Activated effector memory CD4-positive, alpha-beta T cell treated with Interleukin-2 at 50 U/mL for 16 hours (primary cell): ENCODE measurements at places on chromosomes 6 and 20.

DNA sequence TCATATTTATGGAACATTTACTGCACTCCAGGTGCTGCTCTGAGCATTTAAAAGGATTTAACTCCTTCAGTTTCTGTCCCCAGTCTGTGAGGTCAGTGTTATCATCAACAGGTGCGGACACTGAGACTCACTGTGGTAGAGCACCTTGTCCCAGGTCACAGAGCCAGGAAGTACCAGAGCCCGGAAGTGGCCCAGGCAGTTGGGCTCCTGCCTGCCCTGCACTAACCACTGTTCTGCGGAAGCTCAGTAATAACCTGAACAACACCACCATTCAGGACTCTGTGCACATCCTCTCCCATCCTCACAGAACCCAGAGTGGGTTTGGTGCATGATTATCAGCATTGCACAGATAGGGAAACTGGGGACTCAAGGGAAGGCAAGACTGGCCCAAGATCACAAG, 16.8 kb upstream of the SIRPG start:
- DNase-seq: peak; percentile 47

DNA sequence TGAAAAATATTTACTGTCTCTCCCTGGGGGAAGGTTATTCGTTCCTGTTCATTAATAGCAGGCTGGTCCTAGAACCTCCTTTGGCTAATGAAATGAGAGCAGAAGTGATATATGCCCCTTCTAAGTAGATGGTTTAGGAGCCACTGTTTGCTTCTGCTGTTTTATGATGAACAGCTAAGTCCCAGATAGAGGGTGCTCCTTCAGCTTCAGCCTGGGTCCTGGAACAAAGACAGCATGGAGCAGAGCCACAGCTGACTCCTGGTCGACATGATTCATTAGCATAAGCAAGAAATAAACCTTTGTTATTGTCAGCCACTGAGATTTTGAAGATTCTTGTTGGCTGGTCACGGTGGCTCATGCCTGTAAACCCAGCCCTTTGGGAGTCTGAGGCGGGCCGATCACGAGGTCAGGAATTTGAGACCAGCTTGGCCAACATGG, 47.8 kb upstream of the ARMC2 start:
- no peak for DNase-seq

GRCh38 chr20:2197166-2197565, 95.5 kb downstream of the STK35 start:
- DNase-seq: no peak

DNA sequence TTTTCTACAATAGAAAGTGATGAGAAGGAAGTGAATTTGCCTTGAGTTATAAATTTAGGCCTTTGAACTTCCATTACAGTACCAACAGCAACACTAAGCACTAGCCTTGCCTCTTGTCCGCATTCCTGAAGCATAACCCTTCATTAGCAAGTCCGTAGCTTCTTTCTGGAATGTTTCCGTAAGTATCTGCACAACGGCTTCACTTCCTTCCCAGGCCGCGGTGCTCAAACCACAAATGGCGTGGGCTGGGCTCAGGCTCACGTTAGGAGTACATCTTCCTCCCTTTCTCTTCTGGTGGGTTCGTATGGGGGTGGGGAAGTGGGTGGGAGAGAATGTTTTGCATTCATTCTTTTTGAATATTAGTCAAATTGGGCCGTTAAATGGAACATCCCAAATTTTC, 193.8 kb upstream of the SNX9 start:
- no peak for DNase-seq

DNA sequence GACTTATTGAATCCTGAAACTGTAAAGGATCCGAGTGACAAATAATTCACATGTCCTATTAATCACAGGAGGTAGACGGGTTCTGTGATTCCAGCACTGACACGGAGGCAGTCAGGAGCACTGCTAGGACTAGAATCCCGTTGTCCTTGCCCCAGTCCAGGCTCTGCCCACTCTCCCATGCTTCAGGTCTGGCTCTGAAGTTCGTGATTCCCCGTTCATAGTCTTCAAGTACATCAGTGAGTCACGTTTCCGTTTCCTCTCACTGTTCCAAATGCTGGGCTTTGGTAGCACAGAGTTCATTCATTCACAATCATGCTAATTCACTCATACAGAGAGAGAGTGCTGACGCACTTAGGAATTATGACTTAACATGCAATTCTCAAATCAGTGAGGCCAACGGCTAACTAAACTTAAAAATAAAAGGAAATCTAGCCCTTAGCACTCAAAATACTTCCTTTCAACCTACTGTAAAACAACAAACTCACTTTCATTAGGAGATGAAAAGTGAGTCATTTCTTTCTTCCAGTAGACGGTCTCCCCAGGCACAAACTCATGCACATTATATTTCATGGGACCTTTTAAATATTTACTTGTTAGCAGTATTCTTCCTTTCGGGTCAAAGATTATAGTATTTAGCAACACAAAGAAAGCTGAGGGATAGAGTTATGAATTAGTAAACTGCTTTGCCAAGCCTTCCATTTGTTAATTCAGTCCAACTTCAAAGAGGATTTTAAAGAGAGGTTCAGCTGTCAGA, 94.0 kb upstream of the NHSL1 start:
- DNase-seq: no peak

DNA sequence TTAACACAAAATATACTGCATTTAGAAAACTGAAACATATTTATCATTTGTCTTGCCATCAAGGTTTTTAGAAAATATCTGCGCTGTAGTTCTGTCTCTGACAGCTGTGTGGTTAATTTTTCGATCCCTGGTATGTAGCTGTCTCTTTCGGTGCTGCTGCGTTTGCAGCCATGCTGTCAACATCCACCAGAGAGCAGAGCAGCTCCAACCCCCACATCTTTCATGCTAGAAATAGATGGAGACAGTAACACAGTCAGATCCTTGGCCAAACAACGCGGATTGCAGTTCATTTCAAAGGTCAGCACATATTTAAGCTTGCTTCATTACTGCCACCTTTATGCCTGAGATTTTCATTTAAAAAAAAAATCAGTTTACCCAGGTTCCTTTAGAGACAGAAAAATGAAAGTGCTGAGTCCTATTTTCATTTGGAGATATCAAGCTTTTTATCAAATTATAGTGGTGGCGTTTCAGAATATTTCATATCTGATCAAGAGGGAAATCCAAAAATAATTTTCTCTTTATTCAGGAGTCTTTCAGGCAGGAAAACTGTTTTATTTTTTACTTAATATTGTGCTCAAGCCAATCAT, 157.7 kb upstream of the MMS22L start:
- DNase-seq: no peak

- DNase-seq: peak; percentile 81
Measured at GRCh38 chr6:44223319-44224028, at the start of gene SLC29A1. Gene SLC29A1 (plus strand): TSS chr6:44223595. CDS start chr6:44227314, 3,719 bp downstream.

- DNase-seq: no peak
Measured at GRCh38 chr6:111661541-111662061, 55.9 kb upstream of the TRAF3IP2 start.

GRCh38 chr6:28336284-28337120, 554 bp upstream of the ZSCAN31 start:
- DNase-seq: no peak

DNA sequence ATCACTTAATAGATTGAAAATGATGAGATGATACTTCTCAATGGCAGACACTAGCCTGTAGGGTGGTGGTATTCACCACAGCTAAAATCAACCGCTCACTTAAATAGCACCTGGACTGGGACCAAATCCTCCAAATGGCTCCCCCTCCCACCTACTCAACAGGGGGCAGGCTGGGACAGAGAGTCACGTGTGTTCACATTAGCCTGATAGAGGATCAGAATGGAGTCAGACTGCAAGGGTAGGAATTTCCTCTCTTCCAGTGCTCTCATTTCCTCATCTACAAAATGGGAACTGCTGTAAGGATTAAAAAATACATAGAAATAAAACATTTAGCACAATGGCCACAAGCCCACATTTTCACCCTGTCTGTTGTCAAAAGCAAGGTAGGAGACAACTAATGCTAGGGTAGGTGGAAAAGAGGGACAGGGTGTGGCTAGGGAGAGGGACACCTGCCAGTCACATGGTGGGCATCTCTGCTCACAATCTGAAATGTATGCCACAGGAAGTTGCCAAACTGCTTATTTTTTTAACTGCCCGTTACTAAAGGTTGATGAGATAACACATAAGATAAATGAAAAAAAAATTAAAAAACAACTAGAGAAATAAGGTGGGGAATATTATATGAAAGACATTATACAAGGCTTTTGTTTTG, 55.3 kb downstream of the BACH2 start:
- DNase-seq: no peak

GRCh38 chr20:41670631-41671030, 52.5 kb upstream of the CHD6 start:
- DNase-seq: no peak

DNA sequence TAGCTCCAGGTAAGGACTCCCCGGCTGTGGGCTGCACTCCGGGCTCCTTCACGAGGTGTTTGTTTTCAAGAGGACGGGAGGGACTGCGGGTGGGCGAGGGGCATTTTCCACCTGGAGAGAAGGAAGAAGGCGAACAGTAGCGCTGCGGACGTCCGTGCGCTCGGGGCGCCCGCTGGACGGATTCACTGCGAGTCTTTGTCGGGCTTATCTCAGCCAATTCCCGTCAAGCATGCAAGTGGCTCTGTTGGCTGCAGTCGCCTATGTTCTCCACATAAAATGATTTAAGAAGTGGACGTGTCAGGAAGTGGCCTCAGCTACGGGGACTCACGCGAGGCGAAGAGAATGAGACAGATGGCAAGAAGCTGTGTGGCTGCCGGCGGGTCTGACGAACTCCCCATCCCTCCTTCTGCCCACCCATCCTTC, 332 bp downstream of the GRIK2 start:
- DNase-seq: no peak

- DNase-seq: no peak
Measured at GRCh38 chr20:9072861-9073500, 4.1 kb downstream of the PLCB4 start.

DNA sequence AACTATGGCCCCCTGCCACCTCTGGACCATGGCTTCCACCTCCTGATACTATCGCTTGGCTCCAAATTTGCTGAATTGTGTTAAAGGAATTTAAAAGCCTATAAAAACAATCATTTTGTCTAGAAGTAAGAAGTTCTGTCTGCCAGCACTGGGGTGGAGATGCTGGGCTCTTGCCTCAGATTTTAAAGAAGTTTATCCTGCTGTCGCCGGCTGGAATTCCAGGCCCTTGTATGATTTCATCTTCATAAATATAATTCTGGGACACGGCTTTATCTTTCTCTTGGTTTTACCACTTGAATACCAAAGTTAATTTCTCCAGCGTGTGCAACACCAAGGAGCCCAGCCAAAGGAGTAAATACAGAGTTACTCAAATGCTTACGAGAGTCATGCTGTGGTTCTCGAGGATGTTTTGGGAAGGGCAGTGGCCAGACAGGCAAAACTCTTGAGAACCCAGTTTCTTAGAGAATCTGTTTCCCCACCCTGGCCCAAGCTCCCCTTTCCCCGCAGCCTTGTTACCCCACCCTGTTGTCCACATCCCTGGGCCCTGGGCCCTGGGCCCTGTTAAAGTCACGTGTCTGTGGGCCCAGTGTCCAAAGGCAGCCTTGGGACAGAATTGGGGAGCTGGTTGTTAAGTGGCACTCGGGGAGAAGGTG, 31.9 kb downstream of the C6orf89 start:
- DNase-seq: no peak

- DNase-seq: no peak
Measured at GRCh38 chr6:93523365-93523764, 104.0 kb upstream of the EPHA7 start.

DNA sequence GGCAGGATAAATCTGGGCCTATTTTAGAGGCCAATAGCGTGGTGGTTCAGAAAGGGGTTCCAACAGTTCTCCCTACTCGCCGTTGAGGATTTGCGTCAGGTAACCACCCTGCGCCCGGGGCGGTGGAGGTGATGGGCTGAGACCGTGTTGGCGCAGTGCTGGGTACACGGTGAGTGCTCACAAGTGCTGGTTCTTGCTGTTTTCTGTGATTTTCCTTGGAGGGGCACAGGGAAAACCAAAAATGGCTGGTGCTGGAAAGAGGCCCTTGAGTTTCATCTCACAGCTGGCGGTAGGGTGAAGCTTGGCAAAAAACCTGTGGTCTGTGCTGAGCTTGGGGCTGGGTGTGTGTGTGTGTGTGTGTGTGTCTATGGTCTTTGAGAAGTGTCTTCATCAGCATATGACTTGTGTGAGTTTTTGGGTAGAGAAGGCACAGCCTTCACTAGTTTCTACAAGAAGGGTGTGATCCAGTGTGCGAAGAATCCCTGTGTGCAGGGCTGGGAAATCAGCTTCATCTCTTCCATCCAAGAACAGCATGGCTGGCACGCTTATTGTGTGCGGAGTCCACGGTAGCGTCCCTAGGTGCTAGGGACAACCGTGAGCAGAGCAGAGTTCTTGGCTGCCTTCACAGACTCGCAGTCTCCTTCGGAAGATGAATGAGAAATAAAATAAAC, 35.3 kb upstream of the SCRT2 start:
- DNase-seq: no peak

DNA sequence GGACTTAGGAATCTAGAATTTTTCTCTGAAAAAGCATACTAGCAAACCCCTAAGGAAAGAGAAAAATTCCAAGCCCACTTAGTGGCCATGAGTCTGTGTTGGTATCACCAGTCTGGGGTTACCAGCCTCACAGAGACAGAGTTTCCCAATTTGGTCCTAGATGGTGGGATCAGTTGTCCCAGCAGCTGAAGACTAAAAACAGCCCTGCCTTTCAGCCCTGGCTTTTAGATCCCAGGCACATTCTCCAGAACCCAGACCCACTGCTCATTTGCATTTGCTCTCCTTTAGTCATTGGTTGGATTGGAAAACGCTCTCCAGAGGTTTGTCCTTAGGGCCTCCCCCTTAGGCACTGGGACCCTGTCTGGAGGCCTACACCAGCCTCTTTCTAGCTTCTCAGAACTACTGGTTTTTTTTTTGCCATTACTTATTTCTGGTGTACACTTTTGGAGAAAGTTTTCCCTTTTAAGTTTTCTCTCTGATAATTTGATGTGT, 39.1 kb upstream of the FOXO3 start:
- no peak for DNase-seq

DNA sequence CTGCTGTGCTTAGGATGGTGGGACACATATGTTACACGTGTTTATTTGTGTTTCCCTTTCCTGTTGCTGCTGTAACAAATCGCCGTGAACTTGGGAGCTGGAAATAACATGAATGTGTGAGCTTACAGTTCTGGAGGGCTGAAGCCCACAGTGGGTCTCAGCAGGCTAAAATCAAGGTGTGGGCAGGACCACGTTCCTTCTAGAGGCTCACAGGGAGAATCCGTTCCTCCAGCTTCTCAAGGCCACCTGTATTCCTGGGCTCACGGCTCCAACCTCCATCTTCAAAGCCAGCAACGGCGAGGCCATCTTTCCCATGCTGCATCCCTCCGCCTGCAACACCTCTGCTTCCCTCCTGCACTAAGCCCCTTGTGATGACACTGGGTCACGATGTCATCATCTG, 27.4 kb upstream of the PTGIS start:
- no peak for DNase-seq

- DNase-seq: no peak
Measured at GRCh38 chr6:170182093-170182780, 108.6 kb downstream of the DLL1 start.
